ENCODE measurements at places on chromosomes 1 and 21.

DNA sequence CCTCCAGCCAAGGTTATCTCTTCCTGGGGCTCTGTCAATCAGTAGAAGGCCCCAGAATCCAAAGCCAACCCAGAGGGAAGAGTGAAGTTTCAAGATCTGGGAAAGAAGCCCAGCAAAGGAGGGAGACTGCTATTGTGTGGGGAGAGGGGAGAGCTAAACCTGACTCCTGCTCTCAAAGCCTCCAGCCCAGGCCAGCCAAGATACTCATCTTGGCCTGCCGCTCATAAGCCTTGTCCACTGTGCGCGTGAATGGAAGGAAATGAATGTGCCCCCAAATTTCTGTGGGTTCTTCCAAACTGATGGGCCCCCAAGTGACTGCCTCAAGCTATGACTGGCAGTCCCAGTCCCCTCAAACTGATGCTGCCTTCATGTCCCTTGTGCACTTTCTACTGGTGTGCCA is 2.0 kb downstream of the PLXNA2 start:
- DNase-seq, result no peak

- peak; percentile 73 for DNase-seq
These were observed 18.8 kb downstream of the ADGRB2 start for GRCh38 chr1:31745096-31745945.

DNA sequence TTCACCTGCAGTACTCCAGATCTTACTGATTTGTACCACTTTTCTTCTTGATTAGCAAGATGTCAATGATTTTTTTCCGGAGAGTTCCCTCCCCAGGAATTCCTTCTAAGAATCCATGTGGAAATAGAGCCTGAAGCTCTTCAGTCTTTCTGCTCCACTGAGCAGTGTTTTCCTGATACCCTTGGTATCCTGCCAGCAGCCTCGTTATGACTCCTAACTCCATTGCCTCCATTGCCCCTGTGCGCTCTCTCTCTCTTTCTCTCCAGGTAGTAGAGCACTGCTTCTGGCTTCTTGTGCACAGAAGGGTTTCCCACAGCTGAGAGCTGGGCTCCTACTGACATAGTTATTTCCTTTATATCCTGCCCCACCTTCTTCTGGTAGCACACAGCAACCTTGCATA is 12.2 kb downstream of the UBE2U start:
- no peak for DNase-seq

DNA sequence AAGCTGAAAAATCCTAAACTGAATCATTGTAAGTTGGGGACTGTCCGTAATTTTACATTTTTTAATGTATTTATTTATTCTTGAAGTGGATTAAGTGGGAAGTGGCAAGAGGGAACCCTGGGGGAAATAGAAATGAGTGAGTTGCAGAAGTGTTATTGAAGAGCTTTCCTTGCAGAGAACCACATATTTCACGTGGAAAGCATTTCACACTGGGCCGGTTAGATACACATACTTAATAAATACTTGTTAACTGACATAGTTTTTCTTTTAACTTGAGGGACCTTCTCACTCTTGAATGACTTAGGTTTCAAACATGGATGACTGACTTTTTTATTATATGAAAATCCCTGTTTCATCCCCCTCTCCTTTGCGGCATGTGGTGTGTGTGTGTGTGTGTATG is 239.3 kb downstream of the LMO4 start:
- DNase-seq, result no peak

DNA sequence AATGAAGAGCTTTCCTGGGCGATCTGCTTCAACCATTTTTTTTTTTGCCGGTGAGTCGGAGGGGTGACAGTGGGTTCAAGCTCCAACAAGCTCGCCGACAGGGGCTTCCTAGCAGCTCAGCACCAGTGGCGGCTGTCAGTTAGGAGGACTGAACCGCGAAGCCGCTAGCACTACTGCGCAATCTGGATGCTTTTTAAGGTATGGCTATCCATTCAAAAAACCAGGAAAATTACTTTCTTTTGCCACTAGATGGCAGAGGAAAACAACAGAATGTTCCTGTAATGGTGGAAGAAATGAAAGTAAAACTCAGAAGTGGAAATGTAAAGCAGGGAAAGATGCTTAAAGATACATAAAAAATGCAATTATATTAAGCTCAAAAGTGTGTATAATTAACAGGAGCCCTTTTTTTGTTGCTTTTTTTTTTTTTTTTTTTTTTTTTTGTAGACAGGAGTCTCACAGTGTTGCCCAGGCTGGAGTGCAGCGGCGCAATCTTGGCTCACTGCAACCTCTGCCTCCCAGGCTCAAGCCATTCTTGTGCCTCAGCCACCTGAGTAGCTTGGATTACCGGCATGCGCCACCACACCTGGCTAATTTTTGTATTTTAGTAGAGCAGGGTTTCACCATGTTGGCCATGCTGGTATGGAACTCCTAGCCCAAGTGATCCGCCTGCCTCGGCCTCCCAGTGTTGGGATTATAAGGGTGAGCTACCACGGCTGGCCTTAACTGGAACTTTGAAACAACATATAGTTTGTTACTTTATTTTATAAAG is 8.5 kb downstream of the KYAT3 start:
- peak; percentile 32 for DNase-seq

DNA sequence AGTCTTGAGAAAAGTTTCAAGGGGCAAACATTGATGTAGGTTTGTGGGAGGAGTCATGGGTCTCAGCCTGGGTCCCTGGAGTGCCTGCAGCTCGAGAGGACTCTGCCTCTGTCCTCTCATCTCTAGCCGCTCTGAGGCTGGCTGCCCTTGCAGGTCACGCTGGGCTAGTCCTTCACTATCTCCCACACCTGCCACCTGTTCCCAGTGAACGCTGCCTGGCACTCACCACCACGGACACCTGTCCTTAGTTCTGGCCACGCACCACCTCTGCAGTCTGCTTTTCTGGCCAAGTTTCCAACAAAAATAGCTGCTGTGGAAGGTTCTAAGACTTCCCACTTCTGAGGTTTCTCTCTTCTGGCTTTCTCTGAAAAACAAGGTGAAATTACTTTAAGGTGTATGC is 52.5 kb downstream of the SH3BGR start:
- no peak for DNase-seq

DNA sequence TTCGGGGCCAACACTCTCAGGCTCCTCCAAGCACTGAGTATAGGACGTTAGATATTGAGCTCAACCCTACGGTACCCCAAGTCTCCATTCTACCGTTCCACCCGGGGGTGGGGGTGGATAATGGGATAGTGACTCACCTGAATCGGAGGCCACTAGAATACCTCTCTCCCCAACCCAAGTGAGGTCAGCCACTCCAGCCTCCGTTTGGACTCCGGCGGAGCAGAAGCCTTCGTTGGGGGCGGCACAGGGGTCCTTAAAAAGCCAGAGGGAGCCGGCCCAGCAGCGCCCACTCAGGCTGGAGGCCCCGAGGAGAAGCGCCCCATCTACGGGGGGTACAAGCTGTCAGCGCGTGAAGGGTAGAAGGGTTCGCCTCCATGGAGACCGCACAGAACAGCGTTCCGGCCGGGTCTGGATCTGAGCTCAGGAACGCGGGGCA is 556 bp downstream of the WDR77 start:
- no peak for DNase-seq

GRCh38 chr1:234582681-234583301 is 27.2 kb downstream of the IRF2BP2 start:
- DNase-seq, result no peak

DNA sequence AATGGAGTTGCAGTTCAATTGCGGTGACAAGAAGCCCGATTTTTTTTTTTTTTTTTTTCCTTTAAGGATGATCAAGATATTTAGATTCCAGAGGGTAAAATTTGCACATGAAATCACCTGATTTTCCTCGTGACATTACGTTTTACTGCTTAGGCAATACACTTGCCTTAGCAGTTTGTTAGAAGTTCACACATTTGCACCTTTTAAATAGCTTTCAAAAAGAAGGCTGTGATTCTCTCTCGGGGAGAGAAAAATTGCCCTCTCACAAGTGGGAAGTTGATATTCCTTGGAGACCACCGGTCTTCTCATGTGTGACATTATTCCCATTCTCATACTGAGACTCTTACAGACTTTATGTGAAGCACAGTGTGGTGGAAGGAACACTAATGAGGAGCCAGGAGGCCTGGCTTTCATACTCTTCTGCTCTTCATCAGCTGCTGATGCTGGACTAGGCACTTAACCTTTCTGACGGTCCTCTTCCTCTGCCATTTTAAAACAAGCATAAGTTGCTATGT is 69.8 kb upstream of the HSPA13 start:
- DNase-seq, result no peak
